Neural crest cell (in vitro differentiated cells): ENCODE measurements at places on chromosomes 1 and 21. TPM values are rescaled to one million over a fixed set of nuclear protein-coding genes. Genes with fewer than 3 reads are reported as not detected.

- no peaks in the 10 kb centered on the region for H3K36me3 ChIP-seq
- H3K4me1 ChIP-seq, result peaks cover 18% of the 10 kb centered on the region
- DNase-seq, result no peak
- no peak overlapping the region for H3K4me3 ChIP-seq
Observed at GRCh38 chr1:109535971-109536491, 3.6 kb upstream of the GPR61 start.

DNA sequence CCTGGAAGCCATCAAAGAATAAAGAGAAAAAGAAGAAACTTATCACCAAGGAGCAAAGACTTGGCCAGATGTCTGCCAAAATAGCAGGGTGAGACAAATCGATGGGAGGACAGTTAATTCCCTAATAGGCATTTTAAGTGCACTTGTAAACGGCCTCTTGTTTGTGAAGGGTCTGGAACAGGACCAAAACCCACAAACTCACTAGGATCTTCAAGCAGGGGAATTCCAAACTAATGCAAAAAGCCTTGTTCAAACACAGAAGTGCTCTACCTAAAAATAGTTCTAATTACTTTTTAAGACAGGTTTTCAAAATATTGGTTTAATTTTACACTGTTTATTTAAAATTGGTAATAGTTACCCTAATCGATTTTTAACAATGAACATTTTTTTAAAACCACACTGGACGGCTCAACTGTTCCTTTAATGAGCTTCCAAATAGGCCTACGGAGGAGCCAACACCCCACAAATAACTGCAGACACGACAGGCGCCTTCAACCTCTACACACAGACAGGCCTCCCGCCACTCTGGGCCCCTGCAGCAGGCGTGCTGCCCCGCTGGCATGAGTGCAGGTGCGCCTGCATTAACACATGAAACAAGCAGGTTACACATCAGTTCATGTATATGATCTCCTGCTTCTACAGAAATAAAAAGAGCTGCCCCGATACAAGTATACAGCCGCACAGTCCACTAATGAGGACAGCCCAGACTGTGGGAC is 15.8 kb downstream of the UBE2G2 start:
- no peaks in the 10 kb centered on the region for H3K27me3 ChIP-seq
- H3K4me1 ChIP-seq, result peaks cover 13% of the 10 kb centered on the region
- H3K4me3 ChIP-seq, result no peak overlapping the region
- no peak overlapping the region for H3K27ac ChIP-seq

DNA sequence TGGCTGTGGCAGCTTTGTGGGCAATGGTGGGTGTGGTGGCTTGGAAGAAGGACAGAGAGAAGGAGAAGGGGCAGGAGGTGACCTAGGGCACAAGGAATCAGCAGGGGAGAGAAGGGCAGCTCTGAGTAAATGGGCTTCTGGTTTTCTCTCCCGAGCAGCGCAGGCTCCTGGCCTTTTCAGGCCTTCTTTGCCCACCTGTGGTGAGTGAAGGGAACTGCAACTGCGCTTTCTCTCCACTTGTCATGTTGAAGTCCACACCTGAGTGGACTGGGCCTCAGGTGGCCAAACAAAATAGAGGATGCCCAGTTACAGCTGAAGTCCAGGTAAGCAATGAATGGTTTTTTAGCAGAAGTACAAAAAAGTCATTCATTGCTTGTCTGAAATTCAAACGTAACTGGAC is 29.4 kb upstream of the KCNA10 start:
- no peak overlapping the region for H3K4me3 ChIP-seq
- peaks cover 60% of the 10 kb centered on the region for H3K27me3 ChIP-seq
- H3K36me3 ChIP-seq, result no peaks in the 10 kb centered on the region
- H3K4me1 ChIP-seq, result no peaks in the 10 kb centered on the region
- no peak for DNase-seq
- no peak overlapping the region for H3K27ac ChIP-seq

Gene C1orf50
- total RNA-seq, result 9.7 and 13.6 TPM in 2 replicates

Gene FCRL6
- total RNA-seq, result not detected in 2 replicates

Gene IL19
- not detected in 2 replicates for total RNA-seq
